ENCODE measurements at places on chromosomes 12 and 14.

DNA sequence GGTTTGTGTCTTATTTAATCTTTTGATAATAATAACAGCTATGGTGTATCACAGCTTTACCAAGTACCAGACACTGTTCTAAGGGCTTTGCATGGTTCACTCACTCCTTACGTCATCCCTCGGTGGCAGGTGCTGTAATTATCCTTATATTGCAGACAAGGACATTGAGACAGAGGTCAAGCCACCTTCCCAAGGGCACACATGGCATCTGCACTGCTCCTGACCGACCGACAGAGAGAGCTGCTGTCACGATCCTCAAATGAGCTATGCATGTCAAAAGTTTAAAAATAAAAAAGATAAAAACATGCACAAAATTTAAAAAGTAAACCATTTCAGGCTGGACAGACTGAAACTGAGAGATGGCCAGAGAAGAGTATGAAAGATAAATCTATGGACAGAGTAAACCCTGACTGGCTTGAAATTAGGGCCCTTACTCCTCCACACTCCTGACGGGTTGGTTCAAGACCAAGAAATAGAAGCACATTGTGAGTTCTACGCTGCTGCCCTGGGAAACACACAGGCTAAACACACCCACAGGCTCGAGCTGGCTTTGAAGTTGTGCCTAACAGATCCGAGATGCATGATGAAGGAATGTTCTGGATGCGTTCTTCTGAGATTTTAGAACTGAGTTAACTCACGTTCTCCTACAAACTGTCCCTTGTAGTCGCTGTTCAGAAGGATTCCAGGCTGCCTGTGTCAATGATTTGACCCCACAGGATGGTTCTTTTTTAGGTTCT, 268.7 kb downstream of the ZFP36L1 start:
- DNase-seq: no peak

GRCh38 chr12:81956468-81956860, 197.3 kb upstream of the PPFIA2 start:
- no peak for DNase-seq

- DNase-seq: no peak
Measured at GRCh38 chr14:28780843-28781820, 14.5 kb downstream of the FOXG1 start.

DNA sequence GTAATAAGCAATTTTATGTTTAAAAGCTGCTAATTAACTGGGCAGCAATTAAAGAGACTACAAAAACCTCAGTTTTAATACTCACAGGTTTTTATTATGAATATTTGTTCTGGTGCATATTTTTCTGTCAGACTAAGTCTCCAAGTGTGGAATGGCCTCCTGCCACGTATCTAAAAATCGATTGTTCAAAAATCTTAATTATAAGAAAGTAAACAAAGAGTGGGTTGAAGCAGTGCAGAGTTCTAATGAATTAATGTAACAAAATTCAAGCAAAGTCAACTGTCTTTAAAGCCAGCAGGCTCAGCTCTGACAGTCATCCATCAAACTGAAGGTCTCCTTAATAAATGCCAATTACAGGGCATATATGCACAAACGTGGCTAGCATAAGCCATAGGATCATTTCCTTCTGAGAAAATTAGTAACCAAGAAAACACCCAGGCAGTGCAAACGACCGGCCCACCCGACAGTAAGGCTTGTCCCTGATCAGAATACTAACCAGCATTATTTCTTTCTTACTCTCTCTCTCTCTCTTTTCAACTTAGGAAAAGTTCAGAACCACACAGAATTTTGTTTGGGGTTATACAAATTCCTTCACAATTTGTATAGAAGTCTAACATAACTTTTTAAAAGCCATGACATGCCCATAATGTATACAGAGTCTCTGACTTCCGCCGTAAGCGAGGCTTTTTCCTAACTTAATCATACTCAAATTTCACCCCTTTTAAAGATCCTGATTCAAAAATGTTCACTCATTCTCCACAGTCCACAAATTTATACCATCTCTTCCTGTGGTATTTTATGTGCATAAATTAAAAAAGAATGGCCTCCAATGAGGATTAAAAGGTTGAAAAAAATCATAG, 83.8 kb downstream of the SLC25A21 start:
- no peak for DNase-seq

- DNase-seq: no peak
Measured at GRCh38 chr12:42961395-42961794, 371.8 kb upstream of the PRICKLE1 start.

DNA sequence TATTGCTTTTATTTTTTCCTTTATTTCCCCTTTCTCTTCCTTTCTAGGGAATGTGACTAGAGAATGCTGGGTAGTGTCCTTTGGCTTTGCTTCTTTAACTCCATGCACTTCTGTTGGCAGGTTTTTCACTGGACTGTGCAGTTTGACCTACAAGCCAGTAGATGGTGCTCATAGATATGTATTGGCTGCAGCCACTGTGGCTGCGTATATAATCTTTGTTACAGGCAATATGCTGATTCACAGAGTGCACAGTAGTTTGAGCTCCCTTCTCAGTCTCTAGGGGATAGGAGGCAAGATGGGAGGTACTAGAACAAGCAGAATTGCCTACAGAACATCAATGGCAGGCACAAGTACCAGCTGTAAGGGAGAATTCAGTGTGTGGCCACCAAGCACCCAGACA, 503.5 kb downstream of the LRFN5 start:
- no peak for DNase-seq

DNA sequence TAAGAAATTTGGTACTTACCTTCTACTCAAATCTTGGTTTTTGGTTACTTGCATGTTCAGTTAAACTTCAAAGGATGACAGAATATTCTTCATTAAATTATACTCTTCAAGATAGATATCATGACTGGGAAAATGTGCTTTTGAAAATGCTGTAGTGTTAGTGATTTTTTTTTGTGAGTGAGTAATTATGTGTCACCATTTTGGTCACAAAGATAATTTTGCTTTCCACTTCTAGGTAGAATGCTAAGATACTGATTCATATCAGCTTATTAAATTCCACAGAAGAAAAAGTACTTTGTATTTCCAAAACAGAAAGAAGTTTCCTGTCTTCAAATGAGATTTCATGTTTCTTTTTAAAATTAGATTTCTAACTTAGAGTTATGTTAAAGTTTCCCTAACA, 61.2 kb downstream of the ATXN7L3B start:
- no peak for DNase-seq

DNA sequence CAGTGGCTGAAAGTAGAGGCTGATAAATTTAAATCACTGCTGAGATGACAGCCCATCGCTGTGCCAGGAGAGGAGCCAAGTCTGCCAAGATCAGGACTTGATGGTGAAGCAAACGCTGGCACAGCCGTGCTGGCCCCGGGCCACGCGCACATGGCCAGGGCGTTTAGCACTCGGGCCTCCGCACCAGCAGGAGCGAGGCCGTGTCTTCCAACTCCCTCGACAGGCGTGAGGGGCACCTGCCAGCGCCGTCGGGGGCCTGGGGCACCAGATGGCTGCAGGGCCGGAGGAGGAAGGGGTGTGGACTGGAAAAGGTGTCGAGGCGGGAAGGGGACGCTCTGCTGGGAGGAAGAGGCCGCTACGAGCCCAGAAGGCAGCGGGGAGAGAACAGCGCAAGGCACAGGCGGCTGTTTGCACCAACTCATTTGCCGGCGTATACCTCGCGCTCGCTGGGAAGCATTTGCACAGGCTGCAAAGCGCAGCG, 29.5 kb downstream of the RIMBP2 start:
- no peak for DNase-seq

DNA sequence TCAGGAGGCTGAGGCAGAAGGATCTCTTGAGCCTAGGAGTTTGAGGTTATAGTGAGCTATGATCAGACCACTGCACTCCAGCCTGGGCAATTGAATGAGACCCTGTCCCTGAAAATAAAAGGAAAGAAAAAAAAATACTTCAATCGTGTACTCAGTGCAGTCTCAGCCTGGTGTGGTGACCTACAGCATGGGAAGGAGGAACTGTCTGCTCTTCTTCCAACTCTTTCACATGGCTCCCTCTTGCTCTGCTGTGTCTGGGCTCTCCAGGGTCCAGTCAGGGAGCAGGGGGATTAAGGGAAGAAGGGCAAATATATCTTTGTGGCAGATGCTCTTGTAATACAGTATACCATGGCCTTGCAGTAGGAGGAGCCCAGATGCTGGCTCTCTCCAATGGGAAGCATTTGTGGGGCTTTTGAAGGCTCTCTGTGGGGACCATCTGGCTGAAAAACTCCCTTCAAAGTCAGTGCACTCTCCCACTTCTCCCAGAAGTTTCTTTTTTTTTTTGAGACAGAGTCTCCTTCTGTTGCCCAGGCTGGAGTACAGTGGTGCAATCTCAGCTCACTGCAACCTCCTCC, 76.6 kb upstream of the TMPO start:
- no peak for DNase-seq

GRCh38 chr14:62824086-62824485, 221.2 kb downstream of the KCNH5 start:
- no peak for DNase-seq

DNA sequence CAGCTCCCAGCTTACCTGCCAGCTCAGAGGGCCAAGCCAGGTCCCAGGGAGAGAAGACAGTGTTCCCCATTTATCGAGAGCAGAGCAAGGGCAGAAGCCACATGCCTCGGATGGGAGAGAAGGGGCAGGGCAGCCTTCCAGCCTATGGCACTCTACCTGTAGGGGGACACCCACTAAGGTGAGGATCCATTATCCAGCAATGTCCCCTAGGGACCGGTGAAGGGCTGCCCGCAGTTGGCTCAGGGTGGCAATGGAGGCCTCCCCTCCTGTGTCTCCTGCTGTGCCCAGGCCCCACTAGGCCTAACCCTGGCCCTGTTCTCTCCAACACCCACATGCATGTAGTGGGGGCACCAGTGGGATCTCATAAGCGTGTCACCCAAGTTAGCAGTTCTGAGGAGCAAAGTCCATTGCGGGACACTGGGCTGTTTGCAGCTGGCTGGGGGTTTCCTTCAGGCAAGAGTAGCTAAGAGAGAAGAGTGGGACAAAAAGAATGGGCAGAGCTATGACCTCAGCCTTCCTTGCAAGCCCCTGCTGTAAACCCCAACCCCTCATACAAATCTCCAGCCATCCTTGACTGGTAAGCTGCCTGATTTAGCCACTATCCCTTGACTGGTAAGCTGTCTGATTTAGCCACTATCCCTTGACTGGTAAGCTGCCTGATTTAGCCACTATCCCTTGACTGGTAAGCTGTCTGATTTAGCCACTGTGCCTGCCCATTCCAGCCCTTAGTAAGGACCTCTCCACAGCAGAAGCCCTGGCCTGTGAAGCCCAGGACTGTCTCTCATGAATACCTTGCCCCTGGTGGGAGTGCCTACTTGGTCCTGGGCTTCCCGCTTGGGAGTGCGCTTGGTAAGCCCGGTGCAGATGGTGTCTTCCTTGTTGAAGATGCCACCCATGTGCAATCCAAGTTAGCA, 5.2 kb upstream of the ASB2 start:
- DNase-seq: no peak
